ENCODE measurements at places on chromosomes 13 and 19.

GRCh38 chr13:47521890-47522487 lies 479.1 kb downstream of the SUCLA2 start:
- no peak for DNase-seq

GRCh38 chr13:27274631-27275030 lies 4.0 kb downstream of the RASL11A start:
- no peak for DNase-seq

DNA sequence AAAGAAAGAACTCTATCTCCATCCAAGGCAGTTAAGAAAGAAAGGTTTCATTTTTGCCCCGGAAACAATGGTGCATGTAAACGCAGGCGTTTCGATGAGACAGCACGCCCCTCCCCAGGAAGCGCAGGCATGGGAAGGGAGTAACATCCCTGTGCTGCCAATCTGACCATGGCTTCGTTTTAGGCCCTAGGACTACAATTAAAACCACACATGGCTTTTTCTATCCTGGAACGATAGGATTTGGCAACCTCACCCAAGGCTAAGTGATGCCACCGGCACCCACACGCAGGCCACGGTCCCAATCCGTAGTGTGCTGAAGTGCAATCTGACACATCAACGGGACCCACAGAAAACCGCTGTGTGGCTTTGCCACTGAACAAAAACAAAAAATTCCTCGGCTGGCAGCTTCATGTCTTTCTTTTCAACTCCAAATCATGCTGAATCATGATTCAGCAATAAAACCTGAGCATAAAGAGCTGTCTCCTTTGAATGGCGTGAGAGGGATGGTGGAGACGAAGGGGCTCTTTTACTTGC lies 24.2 kb downstream of the RANBP3 start:
- DNase-seq: no peak

DNA sequence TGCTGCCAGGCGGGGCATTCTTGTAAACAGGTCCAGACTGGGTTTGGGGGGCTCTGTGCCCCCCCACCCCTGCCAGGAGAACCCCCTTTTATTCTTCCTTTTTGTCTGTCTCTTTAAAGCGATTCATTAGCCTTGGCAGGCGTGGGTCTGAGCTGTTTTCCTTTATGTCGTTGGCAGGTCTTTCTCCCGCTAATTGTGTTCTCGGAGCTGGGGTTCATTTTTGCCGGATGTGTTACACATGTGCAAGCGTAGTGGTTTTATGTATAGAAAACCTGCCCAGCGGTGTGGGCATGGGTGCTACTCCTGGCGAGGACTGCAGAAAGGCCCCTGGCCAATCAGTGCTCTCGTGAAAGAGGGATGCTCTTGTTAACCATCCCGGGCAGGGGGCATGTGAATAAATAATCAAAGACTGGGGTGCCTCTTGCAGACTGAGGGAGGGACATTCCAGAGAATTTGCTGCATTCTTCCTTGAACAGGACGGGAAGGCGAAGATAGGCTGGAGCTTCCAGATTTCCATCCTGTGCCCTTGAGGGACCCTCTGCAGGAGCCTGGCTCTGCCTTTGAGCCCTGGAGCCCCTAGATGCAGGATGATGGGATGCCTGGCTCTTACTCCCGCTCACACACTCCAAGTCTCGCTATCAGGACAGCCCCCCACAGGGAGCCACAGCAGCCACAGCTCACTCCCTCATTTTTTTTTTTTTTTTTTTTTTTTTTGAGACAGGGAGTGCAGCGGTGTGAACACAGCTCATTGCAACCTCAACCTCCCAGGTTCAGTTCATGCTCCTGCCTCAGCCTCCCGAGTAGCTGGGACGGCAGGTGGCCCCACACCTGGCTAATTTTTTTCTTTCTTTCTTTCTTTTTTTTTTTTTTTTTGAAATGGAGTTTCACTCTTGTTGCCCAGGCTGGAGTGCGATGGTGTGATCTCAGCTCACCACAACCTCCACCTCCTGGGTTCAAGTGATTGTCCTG lies 14.1 kb downstream of the CARM1 start:
- DNase-seq: no peak

DNA sequence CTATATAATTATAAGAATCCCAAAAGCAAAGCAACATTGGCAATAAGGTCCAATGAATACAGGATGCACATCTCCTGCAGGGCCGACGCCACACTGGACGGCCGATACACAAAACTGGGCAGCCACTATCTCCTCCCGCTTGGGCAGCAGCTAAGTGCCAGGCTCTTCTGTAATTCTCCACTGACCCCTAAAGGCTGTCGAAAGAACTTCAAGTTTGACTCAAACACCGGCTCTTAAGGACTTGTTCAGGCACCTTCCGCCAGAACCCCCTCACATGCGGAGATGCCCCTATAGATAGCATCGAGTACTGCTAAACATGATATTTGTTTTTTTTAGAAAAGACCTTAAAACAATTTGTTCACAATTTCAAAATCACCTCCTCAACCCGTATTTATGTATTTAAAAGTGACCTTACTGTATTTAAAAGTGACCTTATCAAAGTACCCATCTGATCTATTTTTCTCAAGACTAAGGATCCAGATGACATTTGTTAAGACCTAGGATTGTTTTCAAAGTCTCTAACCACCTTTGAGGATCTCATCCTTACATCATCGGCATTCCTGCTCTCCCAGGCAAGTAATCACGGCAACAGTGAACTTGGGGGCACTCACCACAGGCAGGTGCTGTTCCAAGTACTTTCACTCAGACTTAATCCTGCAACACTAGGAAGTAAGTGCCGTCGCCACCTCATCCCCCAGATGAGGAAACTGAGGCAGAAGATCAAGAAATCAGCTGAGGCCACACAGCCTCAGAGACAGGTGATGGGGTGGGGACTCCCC lies 77.8 kb downstream of the TUBGCP3 start:
- DNase-seq: no peak
